CD14-positive monocyte (primary cell): ENCODE measurements at places on chromosomes 2 and 18. TPM values are rescaled to one million over a fixed set of nuclear protein-coding genes. Genes with fewer than 3 reads are reported as not detected.

MAP2 gene
- polyA plus RNA-seq, result not detected in 2 replicates

- DNase-seq, result no peak
Measured at GRCh38 chr2:36653967-36654694, 42.4 kb upstream of the VIT start.

MDH1B gene
- polyA plus RNA-seq, result not detected

GRCh38 chr2:138275292-138275690, 226.3 kb upstream of the SPOPL start:
- no peak for DNase-seq

DNA sequence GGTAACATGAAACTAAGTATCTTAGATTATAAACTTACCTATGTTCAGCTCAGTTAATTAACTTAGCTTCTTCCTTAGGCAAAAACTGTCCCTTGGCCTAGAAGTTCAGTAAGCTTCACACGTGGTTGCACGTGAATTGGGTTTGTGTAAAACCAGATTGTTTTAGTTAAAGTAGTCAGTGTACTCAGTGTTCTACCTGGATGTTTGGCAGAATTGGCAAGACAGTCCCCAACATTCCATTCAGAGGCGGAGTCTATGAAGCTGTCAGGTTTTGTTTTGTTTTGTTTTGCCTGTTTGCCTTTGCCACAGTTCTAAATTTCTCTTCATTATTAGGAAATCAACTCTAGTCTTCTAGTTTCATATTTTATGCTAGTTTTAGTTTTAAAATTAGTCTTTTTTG, 105.3 kb upstream of the ZEB2 start:
- DNase-seq, result no peak

DNA sequence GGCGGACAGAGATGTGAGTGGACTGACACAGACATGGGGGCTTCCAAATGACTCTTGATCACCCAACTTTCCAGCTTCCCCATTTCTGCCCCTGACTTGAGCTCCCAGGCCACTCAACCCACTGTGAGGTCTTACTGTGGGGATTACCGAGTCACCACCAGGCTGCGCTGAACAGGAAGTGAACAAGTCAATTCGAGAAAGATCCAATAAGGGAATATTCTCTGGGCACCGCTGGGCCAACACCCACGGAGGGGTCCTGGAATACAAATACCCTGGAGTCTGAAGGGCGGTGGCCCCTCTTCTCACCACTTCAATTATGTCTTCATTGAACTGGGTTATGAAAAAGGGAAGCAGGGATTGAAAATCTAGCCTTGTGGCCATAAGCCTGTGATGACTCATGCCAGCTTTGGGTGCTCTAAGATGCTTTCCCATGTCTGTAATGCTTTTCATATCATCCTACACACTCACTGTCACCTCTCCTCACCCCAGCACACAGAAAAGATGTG, 37.7 kb downstream of the BCL11A start:
- DNase-seq, result peak; percentile 97

DNA sequence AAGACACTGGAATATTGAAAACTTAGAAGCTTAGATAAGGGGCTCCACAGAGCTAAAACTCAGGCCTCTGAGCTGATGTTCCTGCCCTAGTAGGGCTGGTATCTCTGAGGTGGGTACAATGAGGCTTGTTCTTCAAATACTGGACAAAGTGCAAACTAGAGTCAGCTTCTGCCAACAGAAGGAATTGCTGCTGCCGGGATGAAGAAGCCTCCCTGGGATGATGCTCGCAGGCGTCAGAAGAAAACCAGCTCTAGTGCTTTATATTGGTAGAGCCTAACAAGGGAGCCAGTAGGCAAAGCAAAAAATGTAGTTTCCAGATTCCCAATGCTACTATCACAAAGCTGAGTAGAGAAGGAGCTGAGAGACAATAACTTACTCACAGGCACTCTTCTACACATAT, 118.1 kb downstream of the FOXI3 start:
- no peak for DNase-seq

CRACDL gene
- 0.11 and 0.12 TPM in 2 replicates for polyA plus RNA-seq

DNA sequence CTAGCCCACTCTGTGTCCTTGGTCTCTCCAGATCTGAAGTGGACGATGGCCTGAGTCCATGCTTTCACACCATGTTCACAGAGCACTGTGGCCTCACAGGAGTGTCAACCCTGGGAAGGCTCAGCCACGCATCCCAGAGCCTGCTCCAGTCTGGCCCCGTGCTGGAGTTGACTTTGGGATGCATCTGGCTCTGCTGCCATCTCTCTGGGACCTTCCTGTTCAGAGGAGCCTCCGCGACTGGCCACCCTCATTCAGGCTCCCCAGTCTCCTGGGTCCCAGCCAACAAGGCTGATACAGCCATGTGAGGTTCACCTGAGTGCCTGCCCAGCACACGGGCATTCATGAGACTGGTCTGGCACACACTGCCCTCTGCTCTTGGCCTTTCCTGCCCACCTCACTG, 199.7 kb upstream of the RAB6C start:
- no peak for DNase-seq

BMPR2 gene
- 2.0 and 4.8 TPM in 2 replicates for polyA plus RNA-seq

MEIS1 gene
- 0.20 and 0.40 TPM in 2 replicates for polyA plus RNA-seq

FOXI3 gene
- not detected for polyA plus RNA-seq

- DNase-seq, result no peak
Measured at GRCh38 chr18:21739604-21740537, 721 bp upstream of the MIB1 start.

DNA sequence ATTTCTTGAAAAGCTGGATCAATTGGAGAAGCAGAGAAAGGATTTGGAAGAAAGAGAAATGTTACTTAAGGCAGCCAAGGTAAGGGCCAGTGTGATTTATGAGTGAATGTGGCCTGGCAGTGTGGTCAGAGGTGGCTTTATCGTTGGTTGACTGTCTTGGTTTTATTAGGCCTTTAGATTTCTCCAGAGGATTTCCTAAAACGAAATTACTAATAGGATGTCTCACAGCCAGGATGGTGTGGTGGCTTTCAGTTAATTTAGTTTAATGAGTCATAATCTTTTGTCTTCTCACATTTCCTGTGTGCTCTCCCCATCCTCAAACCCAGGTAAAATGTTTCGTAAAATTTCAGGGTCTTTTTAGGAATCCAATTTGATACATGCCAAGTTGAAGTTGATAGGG, 100.8 kb downstream of the TAF4B start:
- DNase-seq, result no peak

DNA sequence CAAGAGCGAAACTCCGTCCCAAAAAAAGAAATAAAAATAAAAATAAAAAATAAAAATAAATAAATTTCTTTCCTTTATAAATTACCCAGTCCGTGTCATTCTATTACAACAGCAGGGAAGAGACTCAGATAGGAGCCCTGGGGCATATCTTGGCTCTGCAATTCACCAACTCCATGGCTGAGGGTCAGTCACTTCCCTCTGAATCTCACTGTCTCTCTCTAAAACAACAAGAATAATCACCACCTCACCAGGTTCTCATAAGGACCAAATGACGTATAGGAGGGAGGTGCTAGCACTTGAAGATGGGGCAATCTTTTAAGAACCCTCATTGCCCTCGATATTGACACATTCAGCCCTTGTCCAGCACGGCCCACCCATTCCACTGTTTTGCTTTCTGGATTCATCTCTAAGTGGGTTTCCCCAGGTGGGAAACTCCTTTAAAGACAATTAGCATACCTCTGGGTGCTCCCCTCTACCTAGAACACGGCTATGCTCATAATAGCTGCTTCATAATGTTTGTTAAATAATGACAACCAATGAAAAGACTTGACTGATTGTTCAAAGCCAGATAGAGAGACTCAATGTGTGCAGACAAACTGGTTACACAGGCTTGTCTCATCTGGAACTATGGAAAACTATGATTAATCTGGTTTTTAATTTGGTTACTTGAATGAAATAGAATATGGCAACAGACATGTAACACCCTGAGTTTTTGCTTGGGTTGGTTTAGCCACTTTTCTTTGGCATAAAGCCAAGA, 15.1 kb downstream of the MYCN start:
- DNase-seq, result no peak
